Activated CD8-positive, alpha-beta memory T cell treated with anti-CD3 and anti-CD28 coated beads for 48 hours (primary cell): ENCODE measurements at places on chromosomes 6 and 20.

- peak; percentile 38 for DNase-seq
These were observed 432 bp downstream of the HSPA1L start for GRCh38 chr6:31814677-31815024.

DNA sequence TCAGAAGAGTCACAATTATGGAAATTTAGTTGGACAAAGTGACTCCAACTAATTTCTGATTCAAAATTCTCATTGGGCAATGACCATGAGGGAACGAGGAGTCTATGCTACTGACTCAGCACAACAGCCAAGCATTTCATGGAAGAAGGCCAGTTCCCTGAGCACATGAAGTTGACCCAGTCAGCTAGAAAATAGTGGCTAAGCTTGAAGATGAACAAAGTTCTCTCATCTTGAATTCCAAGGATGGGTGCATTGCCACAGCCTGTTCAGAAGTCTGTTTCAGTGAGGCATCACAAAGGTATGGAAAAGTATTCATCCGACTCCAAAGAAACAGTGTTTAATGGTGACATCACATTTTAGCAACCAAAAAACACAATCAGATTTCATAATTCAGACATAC is 676.9 kb downstream of the HACE1 start:
- DNase-seq: no peak

- no peak for DNase-seq
These were observed 21.1 kb downstream of the ELOVL2 start for GRCh38 chr6:11023032-11023431.

DNA sequence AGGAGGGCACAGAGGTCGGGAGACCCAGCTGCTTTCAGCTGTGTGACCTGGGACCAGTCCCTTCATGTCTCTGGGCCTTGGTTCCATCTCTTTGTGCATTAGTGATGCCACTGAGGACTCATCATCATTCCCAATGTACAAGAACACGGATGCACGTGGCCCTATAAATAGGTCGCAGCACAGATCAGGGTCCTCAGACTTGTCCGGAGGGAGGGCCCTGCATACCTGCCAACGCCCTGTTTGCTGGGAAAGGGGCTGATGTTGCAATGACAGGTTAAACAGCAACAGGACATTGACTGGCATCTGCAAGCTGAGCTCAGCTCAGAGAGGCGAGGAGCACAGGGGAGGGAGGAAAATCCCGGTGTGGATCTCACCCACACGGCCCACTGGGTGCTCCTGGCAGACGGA is 21.8 kb downstream of the TGM2 start:
- no peak for DNase-seq

GRCh38 chr20:11966186-11966585 is 48.5 kb downstream of the BTBD3 start:
- no peak for DNase-seq

- DNase-seq: no peak
These were observed 1.3 kb downstream of the C6orf141 start for GRCh38 chr6:49551866-49552129.
